ENCODE measurements at places on chromosomes 2 and 18. TPM values are rescaled to one million over a fixed set of nuclear protein-coding genes. Genes with fewer than 3 reads are reported as not detected.
A peak's percentile ranks its signal among the peaks of the same experiment; 100 is the strongest.

CPO gene
- 0.20 TPM for total RNA-seq

BOLL gene
- not detected for total RNA-seq

G6PC2 gene
- not detected for total RNA-seq

ATL2 gene
- 42.2 TPM for total RNA-seq

PARD6G gene
- 7.1 TPM for total RNA-seq

UGT1A5 gene
- not detected for total RNA-seq

- H3K4me3 ChIP-seq = no peak overlapping the region
- DNase-seq = no peak
- no peak overlapping the region for H3K27ac ChIP-seq
- no peaks in the 10 kb centered on the region for H3K4me1 ChIP-seq
Measured at GRCh38 chr2:24742730-24743129, 50.5 kb downstream of the PTRHD1 start.

DNA sequence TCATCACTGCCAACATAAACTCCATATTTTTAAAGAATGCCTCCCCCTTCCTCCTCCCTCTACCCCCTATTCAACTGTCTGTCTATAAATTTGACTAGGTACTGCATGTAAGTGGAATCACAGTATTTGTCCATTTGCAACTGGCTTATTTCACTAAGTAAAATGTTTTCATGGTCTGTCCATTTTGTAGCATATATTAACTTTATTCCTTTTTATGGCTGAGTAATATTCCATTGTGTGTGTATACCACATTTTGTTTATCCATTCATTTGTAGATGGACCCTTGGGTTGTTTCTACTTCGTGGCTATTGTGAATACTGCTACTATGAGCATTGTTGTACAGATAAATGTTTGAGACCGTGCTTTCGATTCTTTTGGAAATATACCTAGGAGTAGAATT lies 10.7 kb downstream of the SEH1L start:
- H3K27ac ChIP-seq = no peak overlapping the region
- H3K36me3 ChIP-seq = no peaks in the 10 kb centered on the region
- peaks cover 4% of the 10 kb centered on the region for H3K4me1 ChIP-seq

DNA sequence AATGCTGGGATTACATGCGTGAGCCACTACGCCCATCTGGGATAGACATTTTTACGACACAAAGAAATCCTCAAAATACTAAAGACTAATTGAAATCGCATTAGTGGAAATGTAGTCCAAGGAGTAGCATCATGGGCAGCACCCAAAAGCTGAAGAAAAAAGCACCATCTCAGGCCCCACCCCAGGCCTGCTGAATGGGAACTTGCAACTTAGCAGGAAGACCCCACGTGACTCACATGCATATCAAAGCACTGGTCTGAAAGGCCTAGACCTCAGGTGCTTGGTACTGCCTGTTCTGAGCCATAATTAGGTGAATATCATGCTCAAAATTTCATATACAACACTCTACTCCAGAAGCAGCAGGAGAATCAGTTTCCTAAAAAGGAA lies 28.9 kb downstream of the SPRED2 start:
- no peak for DNase-seq
- H3K27ac ChIP-seq = no peak overlapping the region
- no peaks in the 10 kb centered on the region for H3K36me3 ChIP-seq

- H3K27ac ChIP-seq = peak overlapping the region; percentile 90
- no peaks in the 10 kb centered on the region for H3K27me3 ChIP-seq
- no peak overlapping the region for H3K4me3 ChIP-seq
- H3K4me1 ChIP-seq = no peaks in the 10 kb centered on the region
- no peak for DNase-seq
Measured at GRCh38 chr18:24396082-24396633, 1.5 kb downstream of the OSBPL1A start.

GRCh38 chr2:111967018-111967417 lies 68.6 kb downstream of the MERTK start:
- no peaks in the 10 kb centered on the region for H3K27me3 ChIP-seq
- no peak overlapping the region for H3K27ac ChIP-seq
- DNase-seq = no peak
- no peak overlapping the region for H3K4me3 ChIP-seq
- H3K36me3 ChIP-seq = peaks cover 40% of the 10 kb centered on the region

DNA sequence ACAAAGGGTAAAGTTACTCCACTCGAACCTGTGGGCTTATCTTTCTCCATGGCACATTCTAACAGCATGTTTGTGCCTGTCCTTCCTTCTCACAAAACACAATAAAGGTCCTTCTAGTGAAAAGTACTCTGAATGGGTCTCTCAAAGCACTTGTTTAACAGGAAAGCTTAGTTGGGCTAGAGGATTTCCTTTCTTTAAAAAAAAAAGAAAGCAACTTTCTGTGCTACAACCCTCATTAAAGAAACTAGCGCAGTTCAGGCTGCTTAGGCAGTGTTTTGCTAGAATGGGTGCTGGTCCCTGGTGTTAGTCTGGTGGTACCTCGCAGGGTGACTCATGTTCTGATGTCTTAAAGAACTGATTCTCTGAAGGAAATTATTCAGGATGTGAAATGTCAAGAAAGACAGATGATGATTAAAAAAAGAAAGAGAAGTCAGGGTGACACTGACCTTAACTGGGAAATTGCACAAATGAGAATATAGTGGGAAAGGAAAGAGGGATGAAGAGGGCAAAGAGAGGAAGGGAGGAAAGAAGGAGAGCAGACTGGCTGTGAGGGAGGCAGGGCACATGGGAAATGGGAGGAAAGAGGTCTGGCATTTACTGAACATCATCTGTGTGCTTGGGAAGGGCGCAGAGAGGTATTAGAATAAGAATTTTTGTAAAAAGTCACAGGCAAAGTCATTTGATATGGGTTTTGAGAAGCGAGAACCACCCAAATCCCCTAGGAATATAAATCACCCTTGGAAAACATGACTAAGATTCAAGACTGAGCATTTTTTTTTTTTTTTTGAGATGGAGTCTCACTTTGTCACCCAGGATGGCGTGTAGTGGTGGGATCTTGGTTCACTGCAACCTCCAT lies 74.9 kb downstream of the ATP8B1 start:
- no peaks in the 10 kb centered on the region for H3K27me3 ChIP-seq
- no peak for DNase-seq
- peak overlapping the region; percentile 11 for H3K27ac ChIP-seq
- no peak overlapping the region for H3K4me3 ChIP-seq

DNA sequence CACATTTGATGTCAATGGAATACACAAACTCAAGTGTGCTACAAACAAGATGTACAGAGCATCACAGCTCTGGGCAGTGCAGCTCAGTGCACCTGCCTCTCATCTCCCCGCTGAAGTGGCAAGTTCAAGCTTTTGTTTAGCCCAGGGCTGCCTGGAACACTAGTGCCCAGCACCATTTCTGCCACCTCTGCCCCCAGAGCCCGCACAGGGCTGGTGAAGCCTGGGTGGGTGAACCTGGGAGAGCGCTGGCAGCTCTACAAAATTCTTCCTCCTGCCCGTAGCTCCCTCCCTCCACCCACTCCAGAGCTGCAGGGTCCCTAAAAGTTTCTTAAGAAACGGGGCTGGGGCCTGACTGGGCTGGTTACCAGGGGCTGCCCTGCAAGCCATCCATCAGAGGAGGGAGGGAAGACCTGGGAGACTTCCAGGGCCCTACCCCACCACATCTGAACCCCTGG lies 1.5 kb downstream of the HES6 start:
- H3K4me3 ChIP-seq = no peak overlapping the region
- H3K36me3 ChIP-seq = no peaks in the 10 kb centered on the region
- H3K27me3 ChIP-seq = peaks cover 61% of the 10 kb centered on the region
- H3K27ac ChIP-seq = no peak overlapping the region
- H3K4me1 ChIP-seq = peaks cover 31% of the 10 kb centered on the region

DNA sequence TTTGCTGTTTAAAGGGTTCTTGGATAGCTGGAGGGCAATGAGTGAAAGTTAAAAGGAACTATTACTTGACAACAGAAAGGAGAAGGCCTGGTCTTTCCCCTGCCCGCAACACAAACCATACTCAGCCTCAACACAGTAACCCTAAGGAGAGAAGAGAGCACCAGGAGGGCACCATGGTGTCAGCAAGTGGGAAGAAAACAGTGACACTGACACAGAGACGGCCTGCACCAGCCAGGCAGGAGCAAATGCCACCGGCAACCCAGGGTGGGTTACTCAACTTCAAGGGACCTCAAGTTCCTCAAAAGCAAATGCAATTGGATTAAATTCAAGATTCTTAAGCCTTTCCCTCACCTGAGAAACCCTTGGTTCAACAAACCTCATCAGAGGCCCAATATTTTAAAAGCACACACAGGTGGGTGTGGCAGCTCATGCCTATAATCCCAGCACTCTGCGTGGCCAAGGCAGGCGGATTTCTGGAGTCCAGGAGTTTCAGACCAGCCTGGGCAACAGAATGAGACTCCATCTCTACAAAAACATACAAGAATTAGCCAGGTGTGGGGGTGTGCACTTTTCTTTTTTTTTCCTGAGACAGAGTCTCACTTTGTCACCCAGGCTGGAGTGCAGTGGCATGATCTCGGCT lies 52.3 kb downstream of the TFCP2L1 start:
- no peaks in the 10 kb centered on the region for H3K27me3 ChIP-seq
- no peak overlapping the region for H3K4me3 ChIP-seq
- H3K27ac ChIP-seq = no peak overlapping the region
- peaks cover 20% of the 10 kb centered on the region for H3K36me3 ChIP-seq
- H3K4me1 ChIP-seq = no peaks in the 10 kb centered on the region
- DNase-seq = no peak

DNA sequence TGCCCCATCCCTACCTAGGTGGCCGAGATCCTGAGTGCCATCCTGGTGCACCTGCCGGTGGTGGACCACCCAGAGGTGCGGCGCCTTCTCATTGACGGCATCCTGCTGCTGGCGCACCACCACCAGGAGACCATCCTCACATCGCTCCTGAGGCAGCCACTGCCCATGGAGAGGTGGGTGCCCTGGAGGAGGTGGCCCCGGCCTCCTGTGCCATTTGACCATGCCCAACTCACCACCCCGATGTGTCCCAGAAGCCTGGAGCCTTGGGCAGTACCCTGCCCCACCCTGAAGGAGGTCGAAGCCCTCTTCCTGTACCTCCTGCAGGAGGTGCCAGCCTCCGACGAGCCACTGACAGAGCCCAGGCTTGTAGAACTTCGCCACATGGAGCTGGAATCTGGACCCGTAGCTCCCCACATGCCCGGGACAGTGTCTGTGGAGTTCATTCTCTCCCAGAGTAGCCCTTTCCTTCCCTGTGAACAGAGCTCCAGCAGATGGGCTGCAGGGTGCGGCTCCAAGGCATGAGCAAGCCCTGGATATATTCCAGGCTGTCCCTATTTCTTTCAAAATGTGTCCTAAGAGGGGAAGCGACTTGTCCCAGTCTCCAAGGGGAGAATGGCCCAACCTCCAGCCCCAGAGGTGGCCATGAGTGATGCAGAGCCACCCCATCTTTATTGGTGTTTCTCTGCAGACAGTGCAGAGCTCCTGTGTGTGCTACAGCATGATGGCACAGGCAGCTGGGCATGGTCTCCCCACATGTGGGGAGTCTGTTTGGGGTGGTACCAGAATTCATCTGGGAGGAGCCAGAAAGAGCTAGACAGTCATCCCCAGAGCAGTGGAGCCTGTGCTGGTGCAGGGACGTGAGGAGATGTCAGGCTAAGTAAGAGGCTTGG lies 34.2 kb downstream of the HJURP start:
- H3K27me3 ChIP-seq = no peaks in the 10 kb centered on the region
- no peak overlapping the region for H3K4me3 ChIP-seq
- no peaks in the 10 kb centered on the region for H3K4me1 ChIP-seq
- no peak overlapping the region for H3K27ac ChIP-seq
- DNase-seq = peak; percentile 49

GRCh38 chr2:85601771-85602475 lies 575 bp downstream of the TMEM150A start:
- peaks cover 34% of the 10 kb centered on the region for H3K4me1 ChIP-seq
- H3K27me3 ChIP-seq = no peaks in the 10 kb centered on the region
- H3K36me3 ChIP-seq = peaks cover 35% of the 10 kb centered on the region
- H3K27ac ChIP-seq = peak overlapping the region; percentile 85
- H3K4me3 ChIP-seq = peak overlapping the region; percentile 78

DNA sequence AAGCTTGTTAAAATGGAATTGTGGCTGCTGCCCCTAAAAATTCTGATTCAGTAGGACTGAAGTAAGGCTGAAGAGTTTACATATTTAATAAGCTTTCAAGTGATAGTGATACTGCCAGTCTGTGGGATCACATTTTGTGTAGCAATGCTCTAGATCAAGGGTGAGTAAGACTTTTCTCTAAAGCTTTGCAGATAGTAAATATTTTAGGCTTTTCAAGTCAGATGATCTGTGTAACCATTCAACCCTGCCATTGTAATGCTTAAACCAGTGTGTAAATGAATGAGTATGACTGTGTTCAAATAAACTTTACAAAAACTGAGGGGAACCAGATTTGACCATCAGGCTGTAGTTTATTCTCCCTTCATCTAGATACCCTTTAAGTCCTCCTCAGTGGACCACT lies 92.7 kb downstream of the PIK3C3 start:
- no peaks in the 10 kb centered on the region for H3K36me3 ChIP-seq
- H3K27me3 ChIP-seq = no peaks in the 10 kb centered on the region
- H3K4me1 ChIP-seq = peaks cover 9% of the 10 kb centered on the region
- no peak for DNase-seq
- no peak overlapping the region for H3K27ac ChIP-seq
- H3K4me3 ChIP-seq = no peak overlapping the region

GRCh38 chr2:186187854-186188253 lies 298.2 kb upstream of the ZC3H15 start:
- no peak for DNase-seq
- no peak overlapping the region for H3K27ac ChIP-seq
- H3K4me1 ChIP-seq = no peaks in the 10 kb centered on the region
- no peak overlapping the region for H3K4me3 ChIP-seq
- no peaks in the 10 kb centered on the region for H3K27me3 ChIP-seq

DNA sequence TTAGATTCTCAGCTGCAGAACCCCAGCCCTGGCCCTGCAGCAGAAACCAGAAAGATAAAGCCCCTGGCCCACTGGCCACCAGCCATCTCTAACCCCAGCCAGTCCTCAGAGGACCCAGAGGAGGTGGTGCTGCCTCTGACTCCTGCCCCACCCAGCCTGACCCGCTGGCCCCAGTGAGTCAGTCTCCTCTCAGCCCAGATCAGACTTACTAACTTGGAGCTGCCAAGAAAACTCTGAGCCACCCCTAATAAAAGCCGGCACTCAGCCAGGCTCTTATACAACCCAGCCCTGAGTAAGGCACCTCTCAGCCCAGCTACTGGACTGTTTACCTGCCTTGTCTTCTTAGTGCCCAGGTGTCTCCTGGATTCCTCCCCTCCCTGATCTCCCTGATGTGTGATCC lies 2.0 kb downstream of the SLC14A2 start:
- H3K36me3 ChIP-seq = no peaks in the 10 kb centered on the region
- peak; percentile 79 for DNase-seq
- H3K27me3 ChIP-seq = no peaks in the 10 kb centered on the region
- no peak overlapping the region for H3K27ac ChIP-seq

DNA sequence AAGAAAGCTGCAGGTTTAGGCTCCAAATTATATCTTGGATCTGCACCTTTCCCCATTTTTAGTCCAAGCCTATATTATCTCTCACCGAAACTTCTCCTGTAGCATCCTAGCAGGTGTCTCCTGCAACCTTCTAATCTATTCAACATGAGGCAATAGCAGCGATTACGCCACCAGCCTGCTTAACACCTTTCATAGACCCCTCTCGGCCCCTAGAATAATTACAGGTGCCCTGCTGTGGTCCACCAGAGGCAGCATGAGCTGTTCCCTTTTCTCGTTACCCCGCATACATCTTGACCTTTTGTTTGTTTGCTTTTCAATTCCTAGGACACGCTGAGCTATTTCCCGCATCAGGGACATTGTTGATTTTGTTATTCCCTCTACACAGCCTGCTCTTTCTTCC lies 361.9 kb downstream of the CYRIA start:
- H3K27me3 ChIP-seq = no peaks in the 10 kb centered on the region
- H3K27ac ChIP-seq = no peak overlapping the region
- no peak for DNase-seq
- no peaks in the 10 kb centered on the region for H3K4me1 ChIP-seq
- H3K4me3 ChIP-seq = no peak overlapping the region

GRCh38 chr18:22971038-22971437 lies 37.9 kb downstream of the RBBP8 start:
- no peak for DNase-seq
- no peak overlapping the region for H3K27ac ChIP-seq
- H3K4me3 ChIP-seq = no peak overlapping the region
- no peaks in the 10 kb centered on the region for H3K4me1 ChIP-seq
- H3K36me3 ChIP-seq = peaks cover 13% of the 10 kb centered on the region

Measured in left lung (tissue), 14 donors.